ENCODE measurements at places on chromosomes 6 and 20.
A peak's percentile ranks its signal among the peaks of the same experiment; 100 is the strongest.

GRCh38 chr6:29965873-29966601, 23.7 kb downstream of the HLA-A start:
- DNase-seq = peak; percentile 70

GRCh38 chr20:10339609-10340008, 94.4 kb downstream of the MKKS start:
- no peak for DNase-seq

- no peak for DNase-seq
Measured at GRCh38 chr6:6798448-6798860, 209.9 kb downstream of the LY86 start.

DNA sequence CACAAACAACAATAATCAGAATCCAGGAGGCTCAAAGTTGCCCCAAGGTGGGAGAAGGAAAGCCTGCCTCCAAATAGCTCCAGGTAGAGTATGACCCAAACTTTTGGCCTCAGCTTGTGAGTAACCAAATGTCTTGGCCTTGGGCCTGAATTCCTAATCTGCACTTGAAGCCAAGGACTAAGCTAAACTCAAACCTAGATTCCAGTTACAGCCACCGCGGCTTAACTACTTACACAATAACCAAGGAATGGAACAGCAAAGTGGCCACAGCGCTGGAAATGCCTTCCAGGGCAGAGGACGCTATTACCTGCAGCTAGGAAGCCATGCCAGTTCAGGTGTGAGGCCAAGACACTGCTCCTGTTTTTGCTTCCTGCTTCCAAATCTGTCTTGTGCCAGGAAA, 4.6 kb downstream of the NINL start:
- no peak for DNase-seq

- DNase-seq = no peak
Measured at GRCh38 chr6:137846772-137847313, 20.2 kb upstream of the TNFAIP3 start.

GRCh38 chr20:47540443-47541354, 39.0 kb downstream of the NCOA3 start:
- DNase-seq = no peak

DNA sequence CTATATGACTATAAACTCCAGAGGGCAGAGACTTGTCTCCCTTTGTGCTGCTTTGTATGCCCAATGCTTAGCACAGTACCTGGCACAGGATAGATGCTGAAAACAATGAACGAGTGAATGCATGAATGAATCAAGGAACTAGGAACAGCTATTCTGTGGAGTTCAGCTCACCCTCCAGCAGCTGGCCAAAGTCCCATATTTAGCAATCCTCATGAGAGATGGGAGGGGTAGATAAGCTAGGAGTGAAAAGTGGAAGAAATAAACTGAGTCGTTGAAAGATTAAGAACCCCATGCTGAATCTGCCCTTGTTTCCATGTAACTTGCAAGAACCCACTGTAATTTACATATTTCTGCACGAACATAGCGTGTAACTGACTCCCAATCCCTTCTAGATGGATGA, 106.5 kb downstream of the MAFB start:
- DNase-seq = no peak

GRCh38 chr20:64242003-64242796, 13.3 kb upstream of the PCMTD2 start:
- DNase-seq = no peak

DNA sequence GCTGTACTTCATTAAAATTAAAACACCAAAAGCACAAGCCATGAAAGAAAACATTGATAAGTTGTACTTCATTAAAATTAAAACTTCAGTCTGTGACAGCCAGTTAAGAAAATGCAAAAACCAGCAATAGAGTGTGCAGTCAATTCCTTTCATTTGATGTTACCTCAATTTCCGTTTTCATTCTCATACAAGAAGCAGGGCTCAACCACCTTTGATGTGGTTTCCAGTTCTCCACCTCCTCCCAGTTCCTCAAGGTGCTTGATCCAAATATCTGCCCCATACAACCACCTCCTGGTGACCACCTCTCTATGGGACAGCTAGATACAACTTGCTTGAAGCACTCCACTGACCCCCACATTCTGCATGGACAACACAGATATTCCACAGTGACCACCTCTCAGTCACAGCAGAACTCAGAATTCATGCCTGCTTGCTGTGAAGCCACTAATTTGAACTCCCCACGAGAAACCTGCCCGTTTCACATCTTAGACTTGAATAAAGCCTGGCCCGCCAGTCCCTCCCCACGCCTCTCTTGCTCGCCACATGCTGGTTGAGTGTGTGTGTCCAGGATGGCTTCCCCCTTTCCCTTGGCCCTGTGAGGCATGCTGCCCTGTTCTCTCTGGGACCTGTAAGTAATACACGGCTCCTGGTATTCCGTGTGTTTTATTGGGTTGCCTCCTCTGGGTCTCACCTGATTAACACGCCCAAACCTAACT, 66.1 kb downstream of the FAM50B start:
- peak; percentile 15 for DNase-seq

- DNase-seq = no peak
Measured at GRCh38 chr6:18489335-18489734, 102.2 kb downstream of the RNF144B start.

- DNase-seq = no peak
Measured at GRCh38 chr6:98875375-98875774, 41.0 kb downstream of the POU3F2 start.

DNA sequence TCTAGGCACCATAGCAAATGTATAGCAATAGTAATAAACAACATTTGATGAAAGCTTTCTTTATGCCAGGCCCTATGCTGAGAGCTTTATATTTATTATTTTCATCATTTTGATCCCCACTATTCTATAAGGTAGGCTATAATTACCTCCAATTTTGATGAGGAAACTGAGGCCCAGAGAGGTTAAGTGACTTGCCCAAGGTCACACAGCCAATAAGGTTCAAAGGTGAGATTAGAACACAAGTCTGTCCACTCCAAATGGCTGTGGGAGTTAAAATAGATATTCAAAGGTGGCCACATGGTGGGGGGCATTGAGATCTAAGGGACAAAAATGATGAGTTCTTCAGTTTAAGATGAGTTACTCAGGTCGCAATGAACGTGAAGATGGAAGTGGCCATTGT, 269.9 kb downstream of the BMP7 start:
- no peak for DNase-seq

- DNase-seq = no peak
Measured at GRCh38 chr20:53847139-53847836, 223.1 kb downstream of the BCAS1 start.

- DNase-seq = no peak
Measured at GRCh38 chr20:57048027-57048869, 218.2 kb downstream of the BMP7 start.

- no peak for DNase-seq
Measured at GRCh38 chr6:46042355-46042999, 26.8 kb upstream of the CLIC5 start.

- no peak for DNase-seq
Measured at GRCh38 chr20:24777746-24778145, 171.3 kb upstream of the CST7 start.

DNA sequence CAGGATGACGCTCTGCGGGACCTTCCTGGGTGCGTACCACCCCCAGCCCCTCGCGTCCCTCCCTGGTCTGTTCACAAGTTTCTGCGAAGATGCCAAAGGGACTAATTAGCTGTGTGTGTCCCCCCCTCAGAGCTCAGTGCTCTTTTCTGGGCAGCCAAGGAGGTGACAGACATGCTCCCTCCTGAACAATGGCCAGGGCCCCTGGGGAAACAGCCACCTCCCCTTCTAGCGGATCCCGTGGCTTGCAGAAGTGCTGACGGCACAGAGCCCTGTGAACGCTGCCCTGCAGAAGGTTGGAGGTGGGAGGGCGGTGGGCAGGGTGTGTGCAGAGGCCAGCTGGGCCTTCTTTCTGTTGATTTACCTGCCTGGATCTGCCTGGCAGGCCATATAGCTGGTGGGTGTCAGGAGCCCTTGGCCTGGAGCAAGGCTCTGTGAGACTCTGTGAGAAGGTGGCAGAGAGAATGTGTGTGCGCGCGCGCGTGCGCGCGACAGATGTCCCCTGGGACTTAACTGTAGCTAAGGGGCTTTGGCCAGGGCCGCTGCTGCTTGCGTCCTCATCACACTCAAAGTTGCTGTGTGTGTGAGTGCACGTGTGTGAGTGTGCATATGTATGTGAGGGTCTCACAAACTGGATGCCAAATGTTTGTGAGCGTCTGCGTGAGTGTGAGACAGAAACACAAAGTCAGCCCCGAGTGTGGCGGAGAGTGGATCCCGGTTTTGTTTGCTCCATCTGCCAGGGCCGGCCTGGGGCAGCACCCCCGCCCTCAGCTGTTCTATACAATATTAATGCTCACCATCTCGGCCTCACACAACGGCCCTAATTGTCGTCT, 3.5 kb upstream of the MYT1 start:
- no peak for DNase-seq

- no peak for DNase-seq
Measured at GRCh38 chr6:84605298-84605697, 159.1 kb downstream of the TBX18 start.

DNA sequence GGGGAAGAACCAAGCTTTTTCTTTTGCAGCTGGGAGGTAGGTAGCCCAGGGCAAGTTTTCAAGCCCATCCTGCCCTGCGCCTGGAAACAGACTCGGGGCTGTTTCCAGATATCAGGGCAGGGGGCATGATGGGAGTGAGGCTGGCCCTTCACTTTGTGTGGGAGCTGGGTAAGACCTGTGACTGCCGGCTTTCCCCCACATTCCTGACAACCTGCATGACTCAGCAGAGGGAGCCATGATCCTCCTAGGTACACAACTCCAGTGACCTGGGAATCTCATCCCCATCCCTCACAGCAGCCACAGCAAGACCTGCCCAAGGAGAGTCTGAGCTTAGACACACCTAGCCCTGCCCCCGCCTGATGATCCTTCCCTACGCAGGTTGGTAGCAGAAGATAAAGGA, 280.8 kb downstream of the SOX4 start:
- no peak for DNase-seq

GRCh38 chr6:167552961-167553735, 228.3 kb downstream of the TTLL2 start:
- no peak for DNase-seq

DNA sequence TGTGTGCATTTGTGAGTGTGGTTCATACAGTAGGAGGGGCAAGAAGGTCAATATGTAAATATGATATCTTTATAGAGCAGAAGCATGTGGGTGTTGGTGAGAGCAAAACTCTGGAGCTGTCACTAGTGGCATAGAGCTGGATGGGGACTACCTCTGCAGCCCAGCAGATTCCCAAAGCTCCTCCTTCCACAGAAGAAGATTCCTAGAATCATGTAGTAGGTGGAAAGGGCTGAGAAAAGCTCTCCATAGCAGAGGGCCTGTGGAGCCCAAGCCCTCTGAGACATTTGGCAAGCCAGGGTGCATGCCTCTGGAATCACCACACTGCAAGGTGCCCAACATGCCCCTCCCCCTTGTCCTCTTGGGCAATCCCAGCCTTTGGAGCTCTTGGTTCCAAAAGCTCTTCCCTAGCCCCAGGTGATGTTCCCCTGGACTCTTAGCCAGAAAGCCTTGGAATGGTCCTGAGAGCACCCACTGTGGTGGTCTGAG, 233.2 kb downstream of the LRFN2 start:
- no peak for DNase-seq

DNA sequence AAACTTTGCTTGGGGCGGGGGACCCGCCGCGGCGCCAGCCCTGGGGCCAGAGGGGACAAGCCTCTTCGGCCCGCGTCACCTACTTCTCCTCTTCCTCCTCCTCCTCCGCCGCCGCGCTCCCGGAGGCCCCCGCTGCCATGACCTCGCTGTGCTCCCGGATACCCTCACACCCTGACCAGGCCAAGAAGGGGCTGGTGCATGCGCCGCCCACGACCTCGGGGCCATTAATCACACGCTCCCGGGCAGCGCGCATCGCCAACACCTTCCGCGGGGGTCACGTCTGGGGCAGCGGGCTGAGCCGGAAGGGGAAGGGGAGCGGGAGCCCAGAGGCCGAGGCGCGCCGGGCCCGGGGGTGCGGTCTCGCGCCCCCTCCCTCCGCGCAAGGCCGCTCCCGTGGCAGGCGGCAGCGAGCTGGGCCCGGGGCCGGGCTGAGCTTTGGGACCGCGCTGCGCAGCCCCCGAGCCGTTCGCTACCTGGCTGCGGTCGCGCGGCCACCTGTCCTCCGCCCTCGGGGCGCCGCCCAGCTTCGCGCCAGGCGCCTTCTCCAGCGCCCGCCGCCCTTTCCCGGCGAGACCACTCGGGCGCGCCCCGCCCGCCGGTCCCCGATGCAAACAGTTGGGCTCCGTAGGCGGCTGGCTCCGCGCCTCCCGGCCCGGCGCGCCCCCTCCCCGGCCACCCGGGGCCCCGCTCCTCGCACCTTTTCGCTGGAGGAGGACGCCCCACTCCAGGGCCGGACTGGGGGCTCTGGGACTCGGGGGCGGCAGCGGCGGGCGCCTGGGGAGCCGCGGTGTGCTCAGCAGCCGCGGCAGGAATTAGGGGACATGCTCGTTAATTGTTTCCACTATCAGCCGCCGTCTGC, 575 bp upstream of the CNR1 start:
- peak; percentile 9 for DNase-seq

- no peak for DNase-seq
Measured at GRCh38 chr6:4901386-4902061, 102.3 kb downstream of the RPP40 start.

DNA sequence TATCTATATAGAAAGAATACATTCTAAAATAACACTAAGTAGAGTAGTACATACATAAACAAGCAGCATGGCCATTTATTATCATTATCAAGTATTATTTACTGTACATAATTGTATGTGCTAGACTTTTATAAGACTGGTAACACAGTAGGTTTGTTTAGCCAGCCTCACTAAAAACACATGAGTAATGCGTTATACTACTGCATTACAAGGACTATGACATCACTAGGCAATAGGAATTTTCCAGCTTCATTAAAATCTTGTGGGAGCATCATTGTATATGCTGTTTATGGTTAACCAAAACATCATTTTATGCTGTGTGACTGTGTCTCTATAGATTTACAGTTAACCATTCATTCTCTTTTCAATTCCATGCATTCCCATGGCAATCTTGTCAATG, 131.7 kb upstream of the HDGFL1 start:
- DNase-seq = no peak

GRCh38 chr6:80185492-80185891, 79.0 kb downstream of the BCKDHB start:
- no peak for DNase-seq

GRCh38 chr6:128068119-128068479, 167.2 kb upstream of the THEMIS start:
- no peak for DNase-seq

- DNase-seq = no peak
Measured at GRCh38 chr20:18380908-18381529, 85.8 kb downstream of the DZANK1 start.

GRCh38 chr6:121571455-121571854, 136.0 kb downstream of the GJA1 start:
- no peak for DNase-seq

DNA sequence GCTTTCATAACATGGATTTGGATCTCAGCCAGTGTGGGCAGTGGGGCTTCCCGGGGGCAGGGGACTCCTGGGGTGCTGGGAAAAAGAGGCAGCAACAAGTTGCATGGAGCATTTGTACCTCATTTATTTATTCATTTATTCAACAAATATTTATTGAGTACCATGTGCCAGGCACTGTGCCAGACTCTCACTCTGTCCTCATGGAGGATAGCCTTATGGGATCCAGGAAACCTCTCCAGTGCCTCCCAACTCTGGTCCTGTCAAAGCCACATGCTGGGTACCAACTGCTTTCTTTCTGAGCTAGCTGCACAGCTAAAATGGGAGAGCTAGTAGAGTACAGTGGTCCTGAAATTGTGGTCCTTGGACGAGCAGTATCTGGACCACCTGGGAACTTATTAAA, 87.8 kb upstream of the EPB41L1 start:
- DNase-seq = no peak

All from stimulated activated naive CD4-positive, alpha-beta T cell (primary cell).